Stimulated activated CD8-positive, alpha-beta memory T cell treated with anti-CD3 and anti-CD28 coated beads, Interleukin-7, amount 100 ng/mL, for 24 hours (primary cell): ENCODE measurements at places on chromosomes 5 and 9.
A peak's percentile ranks its signal among the peaks of the same experiment; 100 is the strongest.

GRCh38 chr5:108660291-108660690, 87.4 kb upstream of the FER start:
- no peak for DNase-seq

GRCh38 chr9:120923620-120924328, 2.8 kb downstream of the TRAF1 start:
- no peak for DNase-seq

GRCh38 chr5:132790201-132790865, 13.3 kb upstream of the SEPTIN8 start:
- DNase-seq: no peak

DNA sequence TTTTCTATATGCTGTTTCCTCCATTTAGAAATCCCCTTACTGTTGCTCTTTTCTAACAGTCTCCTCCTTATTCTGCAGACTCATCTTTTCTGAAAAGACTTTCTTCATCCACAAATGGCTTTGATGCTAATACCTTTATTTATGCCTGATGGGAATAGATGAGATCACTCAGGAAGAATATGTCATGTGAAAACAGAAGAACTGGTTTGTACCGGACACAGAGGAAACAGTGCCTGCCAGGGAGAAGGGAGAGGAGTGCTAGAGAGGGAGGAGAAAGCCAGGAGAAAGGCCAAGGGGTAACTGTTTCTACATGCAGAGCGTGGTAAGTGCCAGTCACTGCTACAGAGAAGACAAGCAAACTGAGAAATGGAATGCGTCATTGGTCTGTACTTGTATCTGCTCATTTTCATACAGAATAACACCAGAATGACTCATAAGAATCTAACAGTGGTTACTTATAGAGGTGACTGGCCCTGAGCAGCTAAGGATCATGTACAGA, 45.9 kb upstream of the PJA2 start:
- no peak for DNase-seq

- no peak for DNase-seq
Measured at GRCh38 chr9:2919347-2919746, 75.5 kb upstream of the PUM3 start.

GRCh38 chr5:130323804-130324454, 419.7 kb downstream of the CHSY3 start:
- DNase-seq: no peak

DNA sequence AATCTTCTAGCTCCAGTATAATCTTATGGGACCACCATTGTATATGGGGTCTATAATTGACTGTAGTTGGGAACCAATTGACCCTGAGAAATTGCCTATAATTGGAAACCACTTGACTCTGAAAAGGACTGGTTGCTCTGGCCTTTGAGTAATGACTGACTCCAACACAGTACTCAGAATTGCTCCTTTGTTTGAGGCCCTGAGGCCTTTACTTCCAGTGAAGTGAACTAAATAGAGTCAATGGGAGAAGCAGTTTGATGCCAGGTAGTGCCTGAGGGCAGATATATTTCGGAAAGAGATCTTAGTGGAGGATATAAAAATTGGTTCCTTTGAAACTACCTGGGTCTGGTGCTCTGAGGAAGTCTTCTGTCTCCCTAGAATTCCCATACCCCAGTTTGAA, 16.0 kb upstream of the TMEM171 start:
- DNase-seq: no peak

DNA sequence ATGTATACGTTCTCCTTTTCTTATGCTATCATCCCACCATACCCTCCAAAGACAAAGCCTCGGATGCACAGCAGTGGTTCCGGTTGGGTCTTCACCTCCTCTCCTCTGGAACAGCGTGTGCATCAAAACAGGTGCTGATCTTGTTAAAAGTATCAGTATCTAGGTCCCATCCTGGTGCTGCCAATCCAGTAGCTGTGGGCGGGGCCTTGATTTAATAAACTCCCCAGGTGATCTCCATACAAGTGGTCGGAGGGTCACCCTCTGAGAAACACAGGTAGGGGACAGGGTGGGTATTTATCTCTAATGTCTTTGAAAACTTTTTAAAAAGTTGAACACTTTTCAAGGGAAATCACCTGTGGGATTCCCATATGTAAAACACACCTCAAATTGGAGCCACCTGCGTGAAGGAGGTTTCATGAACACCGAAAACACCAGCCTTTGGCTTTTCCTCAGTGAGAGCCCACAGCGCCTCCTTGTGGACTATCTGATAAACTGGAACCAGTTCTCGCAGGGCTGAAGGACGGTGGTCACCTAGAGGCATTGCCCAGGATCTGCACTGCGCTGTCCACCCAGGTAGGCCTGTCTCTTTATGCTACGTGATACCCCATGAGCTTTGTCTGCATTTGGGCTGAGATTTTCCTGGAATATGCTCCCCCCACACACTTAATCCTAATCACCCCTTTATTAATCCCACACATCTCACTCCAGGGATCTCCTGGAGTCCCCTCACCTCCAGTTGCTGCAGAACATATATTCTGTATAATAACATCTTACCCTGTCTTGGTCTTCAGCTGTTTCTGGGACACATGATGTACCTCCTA, 80.5 kb upstream of the EPB41L4B start:
- peak; percentile 6 for DNase-seq

- DNase-seq: no peak
Measured at GRCh38 chr5:167730121-167730520, 561.3 kb upstream of the WWC1 start.

GRCh38 chr9:125541840-125542243, 165.2 kb downstream of the MAPKAP1 start:
- no peak for DNase-seq

- no peak for DNase-seq
Measured at GRCh38 chr5:127097278-127097677, 24.0 kb upstream of the C5orf63 start.

- no peak for DNase-seq
Measured at GRCh38 chr5:80986382-80986781, 26.2 kb downstream of the RASGRF2 start.

- DNase-seq: no peak
Measured at GRCh38 chr9:38642951-38643814, 22.8 kb upstream of the ANKRD18A start.

GRCh38 chr9:79221084-79221483, 350.7 kb upstream of the TLE4 start:
- DNase-seq: no peak
